ENCODE measurements at places on chromosomes 3 and 15.

DNA sequence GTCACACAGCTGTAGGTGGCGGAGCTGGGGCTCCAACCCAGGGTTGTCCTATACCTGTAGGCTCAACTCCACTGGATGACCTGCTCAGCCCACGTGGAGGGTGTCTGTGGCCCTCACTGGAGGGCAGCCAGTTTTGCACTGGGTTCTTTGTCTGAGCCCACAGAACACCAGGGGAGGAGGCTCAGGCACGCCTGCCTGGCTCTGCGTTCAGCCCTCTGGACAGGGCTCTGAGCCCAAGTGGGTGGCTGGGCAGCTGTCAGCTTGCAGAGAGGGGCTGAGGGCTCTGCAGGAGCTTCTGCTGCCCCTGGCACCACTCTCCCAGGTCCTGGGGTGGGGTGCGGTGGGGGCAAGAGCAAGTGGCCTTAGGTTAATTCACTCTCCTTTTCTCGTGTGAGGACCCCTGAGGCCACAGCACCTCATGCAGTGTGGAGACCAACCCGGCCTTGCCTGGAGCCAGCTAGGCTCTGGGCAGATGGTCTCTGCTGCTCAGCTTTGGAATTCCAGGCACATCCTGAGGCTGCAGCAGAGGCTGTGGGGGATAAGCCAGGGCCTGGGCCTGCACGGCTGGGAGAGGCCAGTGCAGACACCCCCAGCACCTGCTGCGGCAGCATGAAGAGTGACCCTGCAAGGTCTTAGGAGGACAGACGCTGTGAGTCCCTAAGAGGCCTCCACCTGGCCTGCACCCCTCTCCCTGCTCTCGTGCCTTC is 23.5 kb downstream of the DUSP7 start:
- no peak for DNase-seq

DNA sequence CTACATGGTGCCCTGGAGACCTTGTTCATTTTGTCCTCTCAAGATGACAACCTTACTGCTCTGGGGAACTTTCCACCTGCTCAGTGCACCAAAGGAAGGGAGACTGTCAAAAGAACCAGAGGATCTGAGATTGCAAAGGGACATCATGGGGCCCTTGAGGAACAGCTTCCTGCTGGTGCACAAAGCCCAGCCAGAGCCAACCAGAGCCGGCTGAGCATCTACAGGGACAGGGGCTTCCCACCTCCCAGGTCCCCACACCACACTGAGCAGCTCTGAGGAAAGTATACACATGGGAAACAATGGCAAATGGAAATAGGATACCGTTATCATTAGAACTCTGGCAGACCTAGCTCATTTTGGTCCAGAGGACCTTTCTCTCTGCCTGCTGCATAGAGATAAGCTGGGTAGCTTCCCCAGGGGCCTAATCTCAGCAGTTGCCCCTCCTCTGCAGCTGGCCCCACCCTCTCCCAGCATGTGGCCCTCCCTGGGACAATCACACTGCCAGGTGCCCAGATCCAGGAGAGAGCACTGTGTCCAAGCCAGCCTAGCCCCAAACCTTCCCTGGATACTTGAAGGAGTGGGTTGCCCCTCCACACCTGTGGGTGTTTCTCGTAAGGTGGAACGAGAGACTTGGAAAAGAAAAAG is 123.4 kb upstream of the PRR20G start:
- no peak for DNase-seq

- no peak for DNase-seq
Measured at GRCh38 chr15:91202510-91203102, 102.5 kb downstream of the SV2B start.

- DNase-seq, result no peak
Measured at GRCh38 chr15:86550075-86550474, 470.4 kb downstream of the AGBL1 start.

GRCh38 chr3:11706604-11707003 is 62.9 kb upstream of the VGLL4 start:
- no peak for DNase-seq

DNA sequence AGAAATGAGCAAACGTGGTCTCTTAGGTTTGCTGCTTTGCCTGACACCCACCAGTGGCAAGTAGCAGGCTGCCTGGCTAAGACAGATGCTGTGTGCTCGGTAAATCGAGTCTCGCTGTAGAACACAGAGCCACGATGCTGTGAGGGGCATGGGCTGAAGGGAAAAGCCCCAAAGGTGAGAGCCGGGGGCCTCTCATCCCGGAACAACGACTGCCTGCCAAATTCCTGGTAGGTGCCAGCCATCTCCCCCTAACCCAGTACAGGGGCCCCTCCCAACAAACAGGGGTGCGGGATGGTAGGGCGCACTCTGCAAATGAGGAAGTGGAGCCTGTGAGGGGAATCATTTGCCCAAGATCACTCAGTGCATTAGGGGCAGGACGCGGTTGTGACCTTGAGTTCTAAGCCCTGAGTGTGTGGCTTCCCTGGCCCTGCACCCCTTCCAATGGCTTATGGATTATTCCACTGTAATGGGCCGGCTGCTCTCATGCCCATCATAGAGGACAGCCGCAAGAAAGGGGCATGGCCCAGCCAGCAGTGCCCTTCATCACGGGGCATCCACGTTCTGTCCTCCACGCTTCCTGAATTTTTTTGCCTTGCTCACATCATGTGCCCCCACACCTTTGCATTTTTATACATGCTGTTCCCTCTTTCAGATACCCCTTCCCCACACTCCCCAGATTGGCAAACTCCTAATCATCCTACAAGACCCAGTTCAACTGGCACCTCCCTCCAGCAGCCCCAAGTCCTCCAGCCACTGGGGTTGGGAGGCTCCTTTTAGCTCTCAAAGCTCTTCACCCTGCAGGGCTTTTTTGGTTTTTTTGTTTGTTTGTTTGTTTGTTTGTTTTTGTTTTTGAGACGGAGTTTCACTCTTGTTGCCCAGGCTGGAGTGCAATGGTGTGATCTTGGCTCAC is 125.4 kb downstream of the NUP210 start:
- DNase-seq, result no peak

DNA sequence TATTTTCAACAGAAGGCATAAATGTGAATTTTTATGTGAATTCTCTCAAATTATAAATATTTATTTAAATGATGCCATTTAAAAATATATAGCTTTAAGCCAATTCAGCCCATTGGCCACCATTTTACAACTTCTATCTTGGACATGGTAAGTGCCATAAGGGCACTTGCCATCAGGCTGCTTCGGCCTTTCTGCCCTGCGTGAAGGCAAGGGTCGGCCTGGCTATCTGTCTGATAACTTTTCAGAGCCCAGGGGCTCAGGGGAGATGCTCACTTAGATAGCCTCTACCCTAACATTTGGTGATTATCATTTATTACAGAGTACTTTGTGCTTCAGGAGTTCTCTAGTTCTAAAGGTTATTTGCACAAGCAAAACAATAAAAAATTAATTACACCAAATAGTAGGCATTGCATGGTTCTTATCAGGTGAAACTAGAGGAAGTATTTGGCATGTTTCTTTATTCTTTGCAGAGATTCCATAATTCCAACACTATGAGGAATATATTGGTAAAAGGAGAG is 62.4 kb upstream of the MBNL1 start:
- DNase-seq, result no peak

GRCh38 chr3:48268381-48268935 is 27.6 kb downstream of the ZNF589 start:
- peak; percentile 72 for DNase-seq

DNA sequence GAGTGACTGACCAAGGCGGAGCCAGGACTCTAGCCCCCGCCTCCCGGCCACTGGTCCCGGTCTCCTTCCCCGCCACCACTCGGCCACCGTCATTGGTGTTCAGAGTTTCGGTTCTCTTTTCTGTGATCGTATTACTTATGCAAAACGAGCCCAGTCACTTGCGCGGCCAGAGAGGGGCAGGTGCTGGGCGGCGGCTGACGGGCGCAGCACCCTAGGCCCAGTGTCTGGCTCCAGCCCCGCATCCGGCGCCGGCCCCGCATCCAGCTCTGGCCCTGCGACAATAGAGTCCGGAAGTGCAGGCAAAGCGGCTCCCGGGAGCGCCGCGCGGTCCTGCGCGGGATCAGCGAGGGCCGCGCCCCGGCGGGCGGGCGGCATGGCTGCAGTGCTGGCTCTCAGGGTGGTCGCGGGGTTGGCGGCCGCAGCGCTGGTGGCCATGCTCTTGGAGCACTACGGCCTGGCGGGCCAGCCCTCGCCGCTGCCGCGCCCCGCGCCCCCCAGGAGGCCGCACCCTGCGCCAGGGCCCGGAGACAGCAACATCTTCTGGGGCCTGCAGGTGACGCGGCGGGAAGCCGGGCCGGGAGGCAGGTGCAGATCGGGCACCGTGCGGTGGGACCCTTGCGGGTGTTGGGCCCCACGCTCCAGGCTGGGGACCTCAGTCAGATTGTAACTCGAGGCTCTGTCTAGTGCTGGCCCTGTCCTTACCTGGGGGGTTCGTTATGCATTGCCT is at the start of gene TMEM62:
TSS of gene TMEM62 (plus strand) at position 157 of the 727 bp plus-strand sequence. CDS start at position 374, 217 bp downstream.
- DNase-seq, result peak; percentile 38

DNA sequence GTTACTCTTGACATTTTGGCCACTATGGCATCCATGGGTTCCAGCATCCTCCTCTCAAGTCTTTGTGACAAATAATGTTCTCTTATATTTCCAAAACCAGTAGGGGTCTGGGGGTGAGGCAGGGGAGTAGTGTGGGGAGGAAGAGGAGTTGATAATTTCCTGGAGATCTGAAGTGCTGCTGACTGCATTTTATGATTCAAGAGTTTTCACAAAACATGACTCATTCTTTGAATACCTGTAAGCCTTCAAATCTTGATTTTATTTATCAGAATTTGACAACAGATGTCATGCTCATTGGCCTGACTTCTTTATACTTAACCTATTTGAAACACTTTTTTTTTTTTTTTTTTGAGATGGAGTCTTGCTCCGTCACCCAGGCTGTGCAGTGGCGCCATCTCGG is 98.8 kb upstream of the PLXND1 start:
- no peak for DNase-seq

DNA sequence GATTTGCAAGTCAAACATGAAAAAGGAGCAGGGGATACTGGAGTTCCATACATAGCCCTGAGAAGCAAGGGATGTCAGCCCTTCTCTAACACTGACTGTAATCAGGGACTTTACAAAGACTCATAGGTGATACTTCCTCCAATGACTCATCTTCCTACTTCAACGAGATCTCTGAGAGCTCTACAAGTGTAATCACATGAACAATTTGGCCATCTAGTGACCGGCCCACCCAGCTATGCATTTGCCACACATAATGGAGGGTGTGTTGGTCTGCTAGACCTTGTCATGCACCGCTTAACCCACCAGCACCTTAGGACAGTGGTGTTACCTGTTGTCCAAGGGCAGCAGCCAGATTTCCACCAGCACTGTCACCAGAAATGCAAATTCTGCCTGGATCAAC is 75.3 kb downstream of the NCEH1 start:
- DNase-seq, result no peak

DNA sequence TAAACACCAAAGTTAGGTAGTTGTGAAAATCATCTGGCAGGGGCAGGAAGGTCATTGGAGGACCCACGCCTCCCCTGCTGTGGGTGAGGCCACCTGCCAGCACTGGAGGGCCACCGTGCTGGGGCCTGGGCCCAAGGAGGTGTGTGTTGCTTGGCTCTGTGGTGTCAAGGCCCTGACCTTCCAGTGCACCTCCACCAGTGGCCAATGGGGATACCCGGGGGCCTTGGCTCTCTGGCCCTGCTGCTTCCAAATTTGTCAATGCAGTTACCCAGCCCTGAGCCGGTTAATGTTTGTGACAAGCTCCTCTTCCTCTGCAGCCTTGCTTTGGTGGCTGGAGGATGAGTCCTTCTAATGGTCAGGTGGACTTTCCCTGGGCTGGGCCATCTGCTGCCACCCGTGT is 150.2 kb downstream of the KLF13 start:
- DNase-seq, result no peak

- no peak for DNase-seq
Measured at GRCh38 chr15:87755226-87755625, 501.3 kb downstream of the NTRK3 start.

DNA sequence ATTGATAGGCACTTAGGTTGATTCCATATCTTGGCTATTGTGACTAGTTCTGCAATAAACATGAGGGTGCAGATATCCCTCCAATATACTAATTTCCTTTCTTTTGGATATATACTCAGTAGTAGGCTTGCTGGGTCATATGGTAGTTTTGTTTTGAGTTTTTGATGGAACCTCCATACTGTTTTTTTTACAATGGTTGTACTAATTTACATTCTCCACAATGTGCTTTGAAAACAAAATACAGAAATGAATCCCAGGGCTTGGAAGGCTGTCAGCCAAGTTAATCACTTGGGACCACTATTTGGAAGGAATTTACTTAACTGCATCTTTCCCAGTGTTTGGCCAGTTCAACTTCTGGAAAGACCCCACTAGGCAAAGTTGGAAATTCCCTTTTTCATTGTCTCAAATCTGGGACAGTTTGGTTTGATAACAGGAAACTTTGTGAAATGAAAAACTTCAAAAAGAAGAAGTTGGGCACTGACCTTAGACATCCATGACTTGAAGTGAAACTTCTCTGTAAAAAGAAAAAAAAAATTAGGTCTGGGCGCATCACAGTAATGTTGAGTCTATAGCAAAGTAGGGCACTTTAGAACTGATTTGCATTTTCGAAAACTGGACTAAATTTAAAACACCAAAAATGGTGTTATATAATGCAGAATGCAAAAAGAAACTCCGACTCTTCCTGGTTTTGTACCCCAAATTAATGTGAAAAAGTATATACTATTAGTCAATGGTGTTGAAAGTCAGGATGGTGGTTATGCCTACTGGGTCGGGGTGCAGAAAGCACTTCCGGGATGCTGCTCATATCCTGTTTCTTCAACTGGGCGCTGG is 6.0 kb downstream of the CTSH start:
- DNase-seq, result no peak

GRCh38 chr15:60580650-60581376 is 101.9 kb upstream of the ICE2 start:
- DNase-seq, result no peak

DNA sequence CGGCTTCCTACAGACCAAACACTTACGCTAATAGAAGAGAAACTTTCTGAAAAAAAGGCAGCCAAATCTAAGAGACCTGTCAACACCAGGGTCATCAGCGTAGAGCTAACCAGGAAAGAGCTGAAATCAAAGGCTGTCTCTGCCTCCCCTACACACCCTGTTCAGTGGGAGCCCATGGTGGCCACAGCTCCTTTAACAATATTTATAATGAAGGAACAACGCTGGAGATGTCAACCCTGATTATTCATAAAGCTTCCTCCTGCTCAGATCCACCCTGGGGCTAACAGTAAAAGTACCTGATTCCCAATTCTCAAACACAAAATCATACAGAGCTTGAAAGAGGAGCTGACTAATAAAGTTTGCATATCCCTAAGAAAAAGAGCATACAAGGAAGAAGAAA is 133.7 kb downstream of the ANXA2 start:
- no peak for DNase-seq

- no peak for DNase-seq
Measured at GRCh38 chr3:46927718-46928073, 48.8 kb downstream of the CCDC12 start.

DNA sequence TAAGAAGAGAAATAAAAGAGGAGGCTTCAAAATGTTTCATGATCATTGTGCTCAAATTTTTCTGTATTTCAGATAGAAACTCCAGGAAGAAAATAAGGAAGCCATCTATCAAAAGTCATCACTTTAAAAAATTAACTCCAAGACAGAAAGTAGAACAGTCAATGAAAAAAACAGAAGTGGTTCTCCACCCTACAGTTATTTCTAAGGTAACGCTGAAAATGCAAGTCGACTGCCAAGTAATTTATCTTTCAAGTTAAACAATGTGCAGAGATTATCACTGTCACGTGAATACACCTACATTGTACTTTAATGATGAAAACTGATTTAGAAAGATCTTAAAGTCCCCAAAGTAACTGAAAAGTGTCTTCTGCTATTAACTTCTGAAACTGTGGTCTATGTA is 78.5 kb upstream of the SNRPA1 start:
- no peak for DNase-seq

- DNase-seq, result no peak
Measured at GRCh38 chr3:133271042-133271441, 128.8 kb upstream of the BFSP2 start.
